SK-N-SH treated with all-trans-retinoic acid at 6 μM for 48 hours (cell line): ENCODE measurements at places on chromosomes 5 and 9.
A peak's percentile ranks its signal among the peaks of the same experiment; 100 is the strongest.

DNA sequence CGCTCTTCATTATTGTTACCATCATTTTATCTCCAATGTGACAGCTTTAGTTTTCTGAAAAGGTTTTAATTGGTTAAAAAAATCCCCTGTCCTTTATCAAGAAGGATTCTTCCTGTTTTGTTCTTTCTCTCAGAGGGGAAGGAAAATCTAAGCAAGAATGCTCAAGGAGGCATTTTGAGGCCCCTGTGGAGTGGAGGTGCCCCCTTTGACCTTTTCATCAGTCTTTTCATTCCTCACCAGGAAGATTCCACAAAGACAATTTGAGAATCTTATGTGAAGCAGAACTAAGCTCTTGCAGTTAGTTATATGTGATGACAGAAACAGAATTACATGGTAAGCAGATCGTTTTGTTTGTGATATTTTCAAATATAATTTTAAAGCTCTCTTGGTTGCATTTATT, 489.6 kb downstream of the MAN2A1 start:
- no peak for ATAC-seq

GRCh38 chr5:121366515-121366914, 485.2 kb upstream of the FTMT start:
- peak; percentile 91 for ATAC-seq

DNA sequence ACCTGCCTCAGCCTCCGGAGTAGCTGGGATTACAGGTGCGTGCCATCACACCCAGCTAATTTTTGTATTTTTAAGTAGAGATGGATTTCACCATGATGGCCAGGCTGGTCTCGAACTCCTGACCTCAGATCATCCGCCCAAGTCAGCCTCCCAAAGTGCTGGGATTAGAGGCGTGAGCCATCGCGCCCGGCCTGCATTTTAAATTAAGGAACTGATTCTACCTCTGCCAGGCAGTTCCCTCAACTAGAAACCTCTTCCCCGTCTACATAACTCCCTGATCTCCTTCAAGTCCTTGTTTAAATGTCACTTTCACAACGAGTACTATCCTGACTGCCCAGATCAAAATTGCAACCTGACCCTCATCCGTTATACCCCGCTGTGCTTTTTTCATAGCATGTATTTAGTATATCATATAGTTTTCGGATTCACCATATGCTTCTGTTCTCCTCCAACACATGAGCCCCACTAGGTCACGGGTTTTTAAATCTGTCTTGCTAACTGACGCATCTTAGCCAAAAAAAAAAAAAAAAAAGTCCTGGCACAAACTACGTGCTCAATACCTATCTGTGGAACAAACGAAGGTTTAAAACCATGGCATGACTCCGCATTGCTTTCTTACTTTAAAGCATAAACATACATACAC, 858 bp upstream of the SOWAHA start:
- ATAC-seq = no peak

- no peak for ATAC-seq
These were observed 208.0 kb downstream of the NR3C1 start for GRCh38 chr5:143195491-143195890.
